Activated naive CD4-positive, alpha-beta T cell treated with anti-CD3 and anti-CD28 coated beads for 36 hours (primary cell): ENCODE measurements at places on chromosomes 3 and 15.

GRCh38 chr3:148911173-148911572, 46.1 kb downstream of the CPA3 start:
- DNase-seq = no peak

DNA sequence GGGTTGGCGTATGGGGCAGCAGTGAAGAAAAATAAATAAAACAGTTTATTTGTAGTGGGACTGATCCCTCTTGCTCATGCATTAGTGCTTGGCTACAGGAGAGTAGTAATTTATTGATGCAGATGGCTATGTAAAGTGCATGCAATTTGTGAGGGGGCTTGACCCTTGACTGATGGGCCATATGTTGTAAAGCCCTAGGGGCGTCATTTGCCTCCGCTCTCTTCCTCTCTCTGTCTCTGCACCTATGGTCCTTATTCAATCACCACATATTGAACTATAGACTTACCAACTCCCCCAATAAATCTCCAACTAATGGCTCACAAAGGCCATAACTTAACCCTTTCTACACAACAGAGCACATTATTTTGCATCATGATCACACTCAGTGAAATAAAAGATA, 227.7 kb downstream of the ROBO2 start:
- no peak for DNase-seq

GRCh38 chr15:92930054-92930621, 30.0 kb downstream of the CHD2 start:
- DNase-seq = no peak

GRCh38 chr3:145678401-145678800, 482.6 kb downstream of the PLOD2 start:
- DNase-seq = no peak

DNA sequence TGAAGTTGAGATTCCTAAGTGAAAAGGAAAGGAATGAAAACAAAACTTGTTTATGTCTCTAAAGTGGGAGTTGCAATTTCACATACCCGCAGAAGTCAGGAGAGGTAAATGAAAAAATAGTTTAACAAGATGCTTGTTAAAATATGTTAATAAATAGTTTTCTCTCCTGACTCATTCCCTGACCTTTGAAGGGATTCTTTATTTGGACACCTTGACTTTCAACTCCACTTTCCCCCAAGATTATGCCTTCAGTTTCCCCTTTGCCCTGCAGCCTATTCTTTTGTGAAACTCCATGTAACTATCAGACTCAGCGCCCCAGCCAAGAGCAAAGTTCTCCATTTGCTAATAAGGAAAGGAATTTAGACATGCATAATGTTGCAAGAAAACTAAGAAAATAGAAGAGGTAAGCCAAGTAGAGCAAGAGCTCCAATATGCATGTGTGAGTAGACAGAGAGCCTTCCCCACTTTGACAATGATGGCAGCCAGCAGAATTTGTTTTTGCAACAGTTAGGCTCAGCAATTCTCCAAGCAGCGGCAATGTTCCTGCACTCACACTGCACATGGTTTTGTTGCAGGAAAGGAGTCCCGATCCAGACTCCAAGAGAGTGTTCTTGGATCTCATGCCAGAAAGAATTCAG, 61.2 kb downstream of the CD200 start:
- DNase-seq = no peak

DNA sequence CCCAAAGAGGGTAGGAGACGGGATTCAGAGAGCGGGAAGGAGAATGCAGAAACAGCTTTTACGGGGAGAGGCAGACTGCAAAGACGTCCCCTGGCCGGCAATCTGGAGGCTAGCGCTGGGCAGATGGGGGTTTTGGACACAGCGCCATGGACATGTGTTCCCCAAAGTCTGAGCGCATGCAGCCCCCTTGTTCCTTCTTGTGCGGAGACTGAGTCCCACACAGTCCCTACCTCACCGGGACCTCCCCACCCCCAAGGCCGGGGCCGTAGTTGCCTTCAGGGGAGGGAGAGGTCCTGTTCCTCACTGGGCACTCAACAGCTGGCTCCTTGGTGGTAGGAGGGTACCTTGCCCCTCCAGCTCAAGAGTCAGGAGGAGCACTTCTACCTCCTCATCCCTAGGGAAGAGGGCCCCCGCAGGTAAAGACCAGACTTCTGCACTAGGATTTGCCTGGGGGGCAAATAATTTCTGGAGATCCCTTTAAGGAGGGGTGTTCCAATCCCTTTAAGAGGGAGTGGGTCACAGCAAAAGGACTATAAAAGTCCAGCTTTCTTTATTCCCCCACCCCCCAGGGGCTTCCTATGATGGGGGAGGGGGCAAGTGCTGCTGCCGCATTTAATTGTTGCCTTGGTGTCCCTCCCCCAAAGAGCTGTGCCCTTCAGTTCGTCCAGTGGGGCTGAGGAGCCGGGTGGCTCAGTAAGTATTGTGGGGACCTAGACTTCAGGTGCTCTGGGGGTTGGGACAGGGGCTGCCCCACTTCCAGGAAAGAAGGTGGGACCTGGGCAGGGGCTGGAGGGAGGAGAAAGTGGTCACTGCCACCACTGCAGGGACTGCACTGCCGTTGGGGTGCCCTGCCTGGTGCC, 3.6 kb upstream of the BAHD1 start:
- no peak for DNase-seq

DNA sequence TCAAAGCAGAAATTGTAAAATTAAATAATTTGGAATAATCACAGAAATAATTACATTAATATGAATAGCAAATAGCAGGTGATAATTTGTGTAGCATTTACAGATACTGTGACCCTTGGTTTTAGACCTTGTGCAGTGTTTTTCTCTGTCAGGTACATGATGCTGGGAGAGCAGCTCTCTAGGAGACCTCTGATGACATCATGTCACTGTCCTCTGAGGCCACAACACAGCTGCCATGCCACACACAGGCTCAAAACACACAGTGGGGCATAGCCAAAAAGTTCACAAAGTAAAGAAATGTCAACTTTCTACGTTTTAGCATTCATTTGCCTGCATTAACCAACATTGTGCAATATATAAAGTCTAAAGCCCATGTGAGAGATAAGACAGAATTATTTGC, 71.8 kb upstream of the ZBTB20 start:
- DNase-seq = no peak

DNA sequence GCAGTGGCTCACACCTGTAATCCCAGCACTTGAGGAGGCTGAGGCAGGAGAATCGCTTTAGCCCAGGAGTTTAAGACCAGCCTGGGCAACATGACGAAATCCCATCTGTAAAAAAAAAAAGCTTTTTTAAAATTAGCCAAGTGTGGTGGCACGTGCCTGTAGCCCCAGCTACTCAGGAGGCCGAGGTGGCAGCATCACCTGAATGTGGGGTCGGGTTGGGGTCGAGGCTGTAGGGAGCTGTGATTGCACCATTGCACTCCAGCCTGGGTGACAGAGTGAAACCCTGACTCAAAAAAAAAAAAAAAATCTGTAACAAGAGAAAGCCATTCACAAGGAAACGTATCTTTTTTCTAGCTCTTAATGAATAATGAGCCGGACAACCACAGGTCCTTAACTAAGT, 74.7 kb upstream of the DLG1 start:
- DNase-seq = no peak

GRCh38 chr3:175879417-175879816, 1020.3 kb downstream of the NAALADL2 start:
- DNase-seq = no peak

- no peak for DNase-seq
These were observed 28.6 kb upstream of the PDZRN3 start for GRCh38 chr3:73653351-73653750.

- DNase-seq = no peak
These were observed 173.8 kb downstream of the ADAMTS17 start for GRCh38 chr15:100167884-100168375.

DNA sequence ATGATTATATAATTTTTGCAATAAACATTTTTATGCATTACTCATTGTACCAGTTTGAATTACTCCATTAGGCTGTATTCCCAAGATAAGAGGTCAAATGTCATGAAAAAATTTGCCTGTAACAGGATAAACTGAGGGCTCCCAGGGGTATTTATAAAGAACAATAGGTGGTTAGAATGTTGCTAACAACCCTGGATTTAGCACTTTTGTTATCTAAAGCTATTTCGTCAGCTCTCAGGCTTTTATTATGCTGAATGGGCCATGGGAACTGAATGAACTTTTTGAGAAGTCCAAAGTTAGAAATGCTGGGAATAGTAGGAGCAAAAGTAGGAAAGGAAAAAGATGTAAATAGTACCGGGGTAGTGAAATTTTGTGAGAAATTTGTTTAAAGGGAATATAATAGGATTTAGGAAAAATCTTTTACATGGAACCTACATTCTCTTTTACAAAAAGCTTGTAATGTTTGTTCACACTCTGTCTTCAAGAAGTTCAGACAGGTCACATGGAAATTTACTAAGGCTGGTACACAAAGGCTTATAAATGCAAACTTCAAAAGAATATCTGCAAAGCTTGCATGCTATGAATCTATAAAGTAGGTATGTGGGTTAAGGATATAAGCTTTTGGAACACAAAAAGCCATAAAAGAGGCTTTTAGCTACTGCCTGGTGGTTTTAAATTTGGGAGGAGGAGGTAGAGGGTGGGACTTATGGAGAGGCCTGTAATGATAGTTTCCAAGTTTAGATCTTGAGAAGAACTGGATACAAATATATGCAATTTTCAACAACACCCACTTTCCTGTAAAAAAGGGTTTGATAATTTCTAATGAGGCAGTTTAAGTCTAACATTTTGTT, 445.8 kb upstream of the NAALADL2 start:
- DNase-seq = no peak

DNA sequence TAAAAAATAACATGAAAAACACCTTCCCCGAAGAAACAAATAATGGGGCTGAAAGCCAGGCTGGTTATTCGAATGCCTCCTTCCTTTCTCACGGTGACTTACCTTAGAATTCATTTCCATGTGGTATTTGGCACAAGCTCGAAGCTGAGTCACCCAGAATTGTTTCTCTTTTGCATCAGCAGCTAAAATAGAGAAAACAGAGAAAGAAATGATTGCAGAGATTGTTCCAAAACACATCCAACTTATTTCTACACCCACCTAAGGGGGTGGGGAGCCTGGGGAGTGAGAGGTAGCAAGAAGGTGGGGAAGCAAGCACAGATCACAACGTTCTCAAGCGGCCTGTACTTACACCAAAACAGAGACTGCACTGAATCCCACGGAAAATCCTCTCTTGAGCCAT, 104.7 kb downstream of the OSBPL10 start:
- DNase-seq = no peak

DNA sequence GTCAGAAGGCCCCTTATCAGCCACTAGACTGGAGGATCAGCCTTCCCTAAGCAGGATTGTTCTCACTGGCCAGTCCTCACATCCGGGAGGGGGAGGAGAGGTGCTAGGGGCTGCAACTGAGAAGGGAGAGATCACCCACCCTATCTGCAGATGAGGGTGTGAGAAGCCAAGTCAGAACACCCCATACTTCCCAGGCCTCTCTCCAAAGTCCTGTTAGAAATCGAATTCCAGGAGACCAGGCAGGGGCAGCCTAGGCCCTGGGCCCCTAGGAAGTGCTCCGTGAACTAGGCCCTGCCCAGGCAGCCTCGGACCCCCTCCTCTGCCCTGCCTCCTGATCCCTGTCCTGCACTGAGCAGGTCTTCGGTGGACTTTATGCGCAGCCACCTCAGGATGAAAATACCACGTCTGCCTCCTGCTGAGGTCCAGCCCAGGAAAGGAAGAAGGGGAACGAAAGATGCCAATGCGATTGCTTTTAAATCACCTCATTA, 933 bp downstream of the DZIP1L start:
- DNase-seq = no peak

DNA sequence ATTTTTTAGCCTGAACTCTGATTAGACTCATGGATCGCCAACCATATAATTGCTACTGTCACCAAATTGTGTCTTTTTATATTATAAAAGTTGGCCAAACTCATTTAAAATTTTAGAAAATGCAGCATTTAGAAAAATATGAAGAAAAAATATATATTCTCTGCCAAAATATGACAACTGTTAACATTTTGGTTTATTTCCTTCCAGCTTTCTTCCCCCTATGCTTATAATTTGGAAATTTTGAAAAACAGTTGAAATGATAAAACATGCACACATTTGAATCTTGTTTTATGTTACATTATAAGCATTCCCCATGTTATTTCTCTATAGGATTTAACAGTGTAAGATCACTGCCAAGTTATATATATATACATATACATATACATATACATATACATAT, 1112.8 kb downstream of the TUSC7 start:
- DNase-seq = no peak

- no peak for DNase-seq
These were observed 27.1 kb downstream of the FILIP1L start for GRCh38 chr3:100087198-100087597.

DNA sequence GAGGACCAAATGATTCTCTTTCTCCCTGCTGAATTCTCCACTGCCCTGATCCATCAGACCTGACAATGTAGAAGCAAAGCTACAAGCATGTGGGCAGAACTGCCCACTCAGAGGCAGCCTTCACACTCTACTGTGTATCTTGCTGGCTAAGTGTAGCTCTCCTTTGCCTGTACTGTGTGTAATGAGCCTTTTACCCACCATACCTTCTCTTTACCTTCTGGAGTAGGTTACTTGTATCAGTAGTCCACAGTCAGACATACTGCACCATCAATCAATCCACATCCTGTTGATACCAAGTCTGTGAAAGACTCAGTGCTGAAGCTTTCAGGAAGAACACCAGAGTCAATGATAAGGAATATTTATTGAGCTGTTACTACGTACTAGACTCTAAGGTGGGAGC, 440.7 kb upstream of the ARHGEF26 start:
- no peak for DNase-seq

- no peak for DNase-seq
These were observed 34.9 kb downstream of the SIN3A start for GRCh38 chr15:75416584-75416983.

GRCh38 chr15:75339531-75340240, 3.8 kb downstream of the COMMD4 start:
- DNase-seq = no peak

GRCh38 chr3:157101486-157101885, 58.5 kb downstream of the CCNL1 start:
- DNase-seq = no peak

- no peak for DNase-seq
These were observed 22.2 kb upstream of the EID1 start for GRCh38 chr15:48855501-48856440.

- no peak for DNase-seq
These were observed 209.3 kb upstream of the FEZF2 start for GRCh38 chr3:62582495-62583172.

DNA sequence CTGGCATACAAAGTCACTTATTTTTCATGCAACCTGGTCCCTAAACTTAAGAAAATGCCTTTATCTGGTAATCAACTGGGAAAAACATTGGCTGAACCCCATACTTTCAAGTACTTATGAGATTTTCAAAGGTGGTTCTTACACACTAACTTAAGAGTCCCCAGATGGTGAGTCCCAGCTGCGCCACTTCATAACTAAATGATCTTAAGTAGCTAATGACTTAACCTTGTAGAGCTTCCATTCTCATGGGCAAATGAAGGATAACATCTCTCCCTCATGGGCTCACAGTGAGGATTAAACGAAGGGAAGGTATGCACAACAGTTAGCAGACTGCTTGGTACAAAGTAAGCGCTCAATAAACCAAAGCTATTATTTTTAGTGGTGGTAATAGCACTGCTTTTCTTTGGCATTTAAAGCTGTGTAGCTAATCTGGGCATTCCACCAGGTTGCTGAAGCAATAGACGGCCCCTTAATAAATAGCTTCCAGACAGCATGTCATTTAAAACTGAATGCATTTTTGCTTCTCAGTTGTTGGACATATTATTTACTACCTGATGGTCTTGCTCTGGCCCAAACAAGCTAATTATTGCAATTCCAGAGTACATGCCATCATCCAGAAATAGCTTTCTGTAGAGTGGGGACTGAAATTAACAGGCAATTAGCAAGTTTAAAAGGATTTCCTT, 55.4 kb downstream of the LIPC start:
- DNase-seq = no peak

- no peak for DNase-seq
These were observed 18.1 kb downstream of the LNP1 start for GRCh38 chr3:100419406-100419805.

- DNase-seq = no peak
These were observed 22.4 kb downstream of the MCTP2 start for GRCh38 chr15:94253742-94254141.
